ENCODE measurements at places on chromosomes 5 and 9.

DNA sequence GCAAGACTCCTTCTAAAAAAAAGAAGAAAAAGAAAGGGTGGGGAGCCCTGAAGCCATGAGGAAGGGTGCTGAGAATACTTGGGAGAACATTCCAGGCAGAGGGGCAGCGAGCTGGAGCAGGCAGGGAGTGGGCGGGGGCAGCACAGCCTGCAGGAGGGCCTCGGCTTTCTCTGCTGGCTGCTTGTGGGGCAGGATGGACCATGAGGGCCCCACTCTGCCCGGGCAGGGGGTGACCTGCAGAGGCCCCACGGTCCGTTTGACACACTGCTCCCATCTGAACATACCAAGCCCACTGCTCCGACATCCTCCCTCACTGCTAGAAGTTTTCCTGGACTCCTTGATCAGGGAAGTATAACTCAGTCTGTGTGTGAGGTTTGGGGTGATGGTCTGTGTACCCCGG is 11.7 kb upstream of the NUP214 start:
- no peaks in the 10 kb centered on the region for H3K27me3 ChIP-seq
- peak overlapping the region; percentile 90 for H3K27ac ChIP-seq
- H3K4me1 ChIP-seq: peaks cover 46% of the 10 kb centered on the region

- H3K4me1 ChIP-seq: peaks cover 8% of the 10 kb centered on the region
- no peak for DNase-seq
- no peak overlapping the region for H3K27ac ChIP-seq
- H3K4me3 ChIP-seq: no peak overlapping the region
Observed at GRCh38 chr9:77933019-77933418, 98.6 kb downstream of the GNAQ start.

GRCh38 chr5:67960939-67961338 is 254.6 kb upstream of the PIK3R1 start:
- H3K27me3 ChIP-seq: no peaks in the 10 kb centered on the region
- peaks cover 19% of the 10 kb centered on the region for H3K4me1 ChIP-seq
- peak overlapping the region; percentile 58 for H3K27ac ChIP-seq
- H3K4me3 ChIP-seq: no peak overlapping the region
- peak; percentile 25 for DNase-seq

DNA sequence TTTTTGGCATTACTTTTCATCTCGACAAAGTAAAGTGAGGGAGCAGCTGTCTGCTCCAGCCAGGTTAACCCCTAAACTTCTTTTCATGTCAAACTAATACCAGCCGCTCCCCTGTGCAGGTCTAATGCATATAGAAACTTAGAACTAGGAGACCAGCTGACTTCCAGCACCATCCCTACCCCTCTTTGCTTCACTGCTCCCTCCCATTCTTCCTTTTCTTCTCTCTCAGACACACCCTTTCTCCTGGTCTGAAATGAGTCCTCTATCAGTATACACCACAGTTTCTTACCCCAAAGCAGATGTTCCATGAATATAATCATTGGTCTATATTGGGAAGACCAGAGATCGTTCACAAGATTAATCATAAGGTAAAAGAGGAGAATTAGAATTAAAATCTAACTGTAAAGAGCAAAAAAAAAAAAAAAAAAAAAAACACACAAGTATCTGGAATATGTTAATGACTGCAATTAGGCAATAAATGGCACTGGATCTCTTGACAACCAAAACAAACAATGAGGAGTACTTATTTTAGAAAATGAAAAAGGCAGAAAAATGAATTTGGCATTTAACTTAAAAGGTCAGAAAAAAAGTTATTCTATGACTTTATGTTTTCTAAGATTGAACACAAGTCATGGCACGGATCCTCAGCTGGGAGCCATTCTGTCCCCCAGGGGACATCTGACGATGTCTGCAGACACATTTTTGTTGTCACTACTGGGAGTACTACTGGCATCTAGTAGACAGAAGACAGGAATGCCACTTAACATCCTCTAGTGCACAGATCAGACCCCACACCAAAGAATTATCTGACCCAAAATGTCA is 209.8 kb downstream of the PJA2 start:
- no peaks in the 10 kb centered on the region for H3K36me3 ChIP-seq
- H3K27ac ChIP-seq: no peak overlapping the region
- no peak overlapping the region for H3K4me3 ChIP-seq
- no peak for DNase-seq
- no peaks in the 10 kb centered on the region for H3K4me1 ChIP-seq

- no peaks in the 10 kb centered on the region for H3K27me3 ChIP-seq
- H3K27ac ChIP-seq: no peak overlapping the region
- no peaks in the 10 kb centered on the region for H3K4me1 ChIP-seq
- no peak overlapping the region for H3K4me3 ChIP-seq
- no peak for DNase-seq
- peaks cover 97% of the 10 kb centered on the region for H3K36me3 ChIP-seq
Observed at GRCh38 chr9:125360601-125361000, 99.0 kb downstream of the GAPVD1 start.

GRCh38 chr5:84125216-84125615 is 259.5 kb downstream of the EDIL3 start:
- H3K4me3 ChIP-seq: no peak overlapping the region
- no peaks in the 10 kb centered on the region for H3K36me3 ChIP-seq

- H3K27me3 ChIP-seq: peaks cover 97% of the 10 kb centered on the region
- H3K4me1 ChIP-seq: peaks cover 69% of the 10 kb centered on the region
- no peak overlapping the region for H3K27ac ChIP-seq
Observed at GRCh38 chr9:93954434-93955061, 607 bp downstream of the BARX1 start.
